H4 (cell line): ENCODE measurements at places on chromosomes 16 and 17. TPM values are rescaled to one million over a fixed set of nuclear protein-coding genes. Genes with fewer than 3 reads are reported as not detected.

- DNase-seq, result peak; percentile 59
These were observed 4.7 kb downstream of the SLC12A3 start for GRCh38 chr16:56869513-56870275.

GRCh38 chr17:45277216-45277849, 15.4 kb upstream of the SPATA32 start:
- peak; percentile 91 for DNase-seq

DNA sequence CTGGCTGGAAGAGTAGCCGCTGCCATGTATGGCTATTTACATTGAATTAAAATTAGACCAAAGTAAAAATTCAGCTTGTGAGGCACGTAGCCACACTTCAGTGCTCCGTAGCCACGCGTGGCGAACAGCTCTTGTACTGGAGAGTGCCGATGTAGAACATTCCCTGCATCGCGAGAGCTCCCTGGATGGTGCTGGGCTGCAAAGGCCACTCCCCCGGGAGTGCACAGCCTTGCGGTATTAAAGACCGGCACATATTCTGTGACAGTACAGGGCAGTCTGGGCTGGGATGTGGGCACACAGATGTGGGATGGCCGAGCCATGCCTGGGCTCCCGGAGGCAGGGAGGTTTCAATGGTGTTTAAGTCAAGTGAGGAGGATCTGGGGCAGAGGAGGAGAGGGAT, 102.2 kb downstream of the CMIP start:
- DNase-seq, result no peak

DNA sequence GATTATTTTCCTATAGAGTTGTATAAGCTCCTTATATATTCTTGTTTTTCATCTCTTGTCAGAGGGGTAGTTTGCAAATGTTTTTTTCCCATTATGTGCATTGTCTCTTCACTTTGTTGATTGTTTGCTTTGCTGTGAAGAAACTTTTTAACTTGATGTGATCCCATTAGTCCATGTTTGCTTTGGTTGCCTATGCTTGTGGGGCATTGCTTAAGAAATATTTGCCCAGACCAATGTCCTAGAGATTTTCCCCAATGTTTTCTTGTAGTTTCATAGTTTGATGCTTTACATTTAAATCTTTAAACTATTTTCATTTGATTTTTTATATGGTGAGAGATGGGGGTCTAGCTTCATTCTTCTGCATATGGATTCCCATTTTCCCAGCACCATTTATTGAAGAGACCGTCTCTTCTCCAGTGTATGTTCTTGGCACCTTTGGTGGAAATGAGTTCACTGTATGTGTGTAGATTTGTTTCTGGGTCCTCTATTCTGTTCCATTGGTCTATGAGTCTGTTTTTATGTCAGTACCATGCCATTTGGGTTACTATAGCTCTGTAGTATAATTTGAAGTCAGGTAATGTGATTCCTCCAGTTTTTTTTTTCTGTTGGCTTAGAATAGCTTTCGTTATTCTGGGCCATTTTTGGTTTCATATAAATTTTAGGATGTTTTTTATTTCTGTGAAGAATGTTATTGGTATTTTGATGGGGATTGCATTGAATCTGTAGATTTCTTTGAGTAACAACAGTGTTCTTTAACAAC, 165.8 kb downstream of the ABCA8 start:
- no peak for DNase-seq

DNA sequence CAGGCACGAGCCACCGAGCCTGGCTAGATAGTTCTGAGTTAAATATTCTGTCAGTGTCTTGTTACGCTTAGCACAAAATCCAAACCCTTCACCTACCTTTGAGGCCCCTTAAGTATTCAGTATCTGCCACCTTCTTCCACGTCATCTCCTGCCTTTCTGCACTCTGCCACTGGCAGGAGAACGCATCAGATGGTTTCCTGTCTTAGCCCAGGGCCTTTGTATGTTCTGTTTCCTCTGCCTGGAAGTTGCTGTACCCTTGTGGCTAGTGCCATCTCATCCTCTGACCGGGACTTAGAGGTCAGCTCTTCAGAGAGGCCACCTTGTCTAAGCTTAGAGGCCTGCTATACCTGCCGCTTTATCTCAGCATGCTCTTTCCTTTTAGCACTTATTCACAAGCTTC, 67.5 kb upstream of the LGALS9 start:
- no peak for DNase-seq

DNA sequence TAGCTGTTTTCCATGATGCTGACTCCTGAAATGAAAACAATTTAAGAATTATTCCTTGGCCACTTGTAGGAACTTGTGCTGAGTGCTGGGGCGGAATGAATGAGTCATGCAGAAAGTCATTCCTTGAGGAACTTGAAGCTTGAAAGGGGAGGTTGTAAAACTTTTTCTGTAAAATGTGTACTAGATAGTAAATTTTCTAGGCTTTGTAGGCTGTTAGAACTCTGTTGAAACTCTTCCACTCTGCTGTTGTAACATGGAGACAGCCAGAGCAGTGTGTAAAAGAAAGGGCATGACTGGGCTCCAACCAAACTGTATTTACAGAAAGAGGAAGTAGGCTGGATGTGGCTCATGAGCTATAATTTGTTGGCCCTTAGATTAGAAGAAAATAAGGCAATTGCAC, 46.1 kb downstream of the ABCA8 start:
- DNase-seq, result peak; percentile 79

- DNase-seq, result no peak
These were observed 470 bp downstream of the DCUN1D3 start for GRCh38 chr16:20899477-20900298.

DNA sequence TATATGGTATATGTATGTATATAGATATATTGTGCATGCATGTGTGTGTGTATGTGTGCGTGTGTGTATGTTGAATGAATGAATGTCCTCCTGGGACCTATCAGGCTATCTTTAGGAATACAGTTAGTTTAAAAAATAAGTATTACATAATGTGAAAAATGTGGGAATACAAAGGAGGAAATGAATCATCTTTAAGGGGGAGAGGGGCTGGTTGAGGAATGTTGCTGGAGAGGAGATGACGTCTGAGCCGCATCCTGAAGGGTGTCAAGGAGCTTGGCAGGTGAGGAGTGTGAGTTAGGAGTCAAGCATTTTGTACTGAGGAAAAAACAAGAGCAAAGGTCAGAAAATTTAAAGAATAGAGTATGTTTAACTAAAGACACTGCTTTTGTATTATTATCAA, 62.4 kb upstream of the NLK start:
- DNase-seq, result peak; percentile 33

The CCL15 gene
- not detected in 2 replicates for total RNA-seq

GRCh38 chr16:50093607-50094539, 28.1 kb downstream of the HEATR3 start:
- DNase-seq, result no peak

GRCh38 chr16:22270525-22270924, 26.7 kb upstream of the POLR3E start:
- DNase-seq, result no peak

DNA sequence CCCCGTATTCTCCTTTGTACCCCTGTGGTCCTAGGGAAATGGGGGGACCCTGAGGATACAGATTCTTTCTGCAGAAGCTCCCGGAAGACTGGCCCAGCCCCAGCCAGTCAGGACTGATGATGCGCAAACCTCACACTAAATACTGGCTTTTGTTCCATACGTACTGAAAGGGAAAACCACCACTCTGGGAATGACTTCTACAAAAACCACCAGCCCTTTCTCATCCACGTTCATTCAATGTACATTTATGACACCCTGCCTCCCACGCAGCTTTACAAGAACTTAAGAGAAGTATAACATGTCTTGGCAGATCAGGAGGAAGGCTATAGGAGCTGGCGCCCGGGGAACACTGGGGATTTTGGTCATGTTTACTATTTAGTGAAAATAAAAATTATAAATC, 70.6 kb downstream of the MARCHF10 start:
- DNase-seq, result no peak

The MYO1C gene
- 53.1 and 53.4 TPM in 2 replicates for total RNA-seq
